ENCODE measurements at places on chromosomes 6 and 20.

GRCh38 chr20:46557231-46557956, 6.9 kb upstream of the OCSTAMP start:
- no peak for DNase-seq

DNA sequence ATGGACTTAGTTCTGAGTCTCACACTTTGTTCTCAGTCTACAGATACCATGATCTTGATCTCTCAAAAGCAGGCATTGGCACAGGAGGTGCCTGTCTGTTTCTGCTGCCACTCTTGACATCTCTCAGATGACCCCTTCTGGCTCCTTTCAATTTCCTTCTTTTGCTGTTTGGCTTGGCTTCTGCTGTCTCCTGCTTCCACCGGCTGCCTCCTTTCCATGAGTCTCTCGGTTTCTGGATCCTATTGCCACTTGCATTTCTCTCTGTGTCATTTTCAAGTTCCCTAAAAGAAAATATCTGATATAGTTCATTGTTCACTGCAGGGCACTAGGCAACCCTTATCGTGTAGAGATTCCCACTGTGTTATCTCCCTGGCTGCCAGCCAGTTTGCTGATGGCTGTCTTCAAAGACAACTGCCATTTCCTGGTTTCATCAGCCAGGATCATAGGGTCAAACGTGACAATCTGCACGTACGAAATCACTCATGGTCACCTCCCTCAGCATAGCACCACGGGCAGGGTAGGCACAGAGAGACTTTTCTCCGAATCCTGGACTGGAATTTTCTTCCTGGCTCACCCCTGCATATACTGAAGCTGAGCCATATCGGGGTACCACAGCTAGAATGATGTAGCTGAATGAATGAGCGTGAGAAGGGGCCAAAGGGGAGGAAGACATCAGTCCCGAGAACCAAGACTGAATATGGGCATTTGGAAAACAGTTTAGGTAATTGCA, 144.6 kb upstream of the TMEM170B start:
- no peak for DNase-seq

- DNase-seq = no peak
Measured at GRCh38 chr6:15287670-15288375, 42.0 kb downstream of the JARID2 start.

DNA sequence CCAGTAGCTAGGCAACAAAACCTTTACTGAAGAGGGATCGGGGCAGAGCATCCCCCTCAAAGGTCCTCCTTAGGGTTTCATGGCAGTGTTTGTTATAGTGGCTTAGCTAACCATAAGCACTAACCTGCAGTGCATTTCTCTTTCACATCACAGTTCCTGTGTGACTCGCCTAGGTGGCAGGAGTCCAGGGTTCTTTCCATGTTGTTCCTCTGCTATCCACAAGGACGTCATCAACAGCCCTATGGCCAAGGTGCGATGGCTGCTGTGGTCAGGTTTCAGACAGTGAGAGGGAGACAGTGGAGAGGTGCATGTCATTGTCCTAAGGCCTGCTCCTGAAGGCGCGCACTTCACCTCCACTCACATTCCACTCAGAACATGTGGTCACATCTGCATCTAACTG, 38.8 kb upstream of the FOXA2 start:
- DNase-seq = no peak

DNA sequence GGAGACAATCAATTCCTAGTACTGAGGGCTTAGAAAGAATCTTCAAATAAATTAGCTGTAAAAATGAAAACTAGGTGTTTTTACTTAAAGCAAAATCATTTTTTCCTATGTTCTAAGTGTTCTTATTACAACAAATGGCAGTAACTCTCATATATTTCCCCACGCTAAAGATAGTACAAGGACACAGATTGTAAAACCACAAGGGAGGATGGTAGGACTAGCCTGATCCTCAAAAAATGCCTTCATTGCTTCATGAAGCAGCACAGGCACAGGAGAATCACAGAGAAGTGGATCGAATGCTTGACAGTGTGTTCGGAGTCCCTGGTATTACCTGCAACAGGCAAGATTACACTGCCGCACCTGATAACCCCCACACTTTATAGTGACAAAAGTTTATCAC, 58.5 kb downstream of the SAMD3 start:
- no peak for DNase-seq

DNA sequence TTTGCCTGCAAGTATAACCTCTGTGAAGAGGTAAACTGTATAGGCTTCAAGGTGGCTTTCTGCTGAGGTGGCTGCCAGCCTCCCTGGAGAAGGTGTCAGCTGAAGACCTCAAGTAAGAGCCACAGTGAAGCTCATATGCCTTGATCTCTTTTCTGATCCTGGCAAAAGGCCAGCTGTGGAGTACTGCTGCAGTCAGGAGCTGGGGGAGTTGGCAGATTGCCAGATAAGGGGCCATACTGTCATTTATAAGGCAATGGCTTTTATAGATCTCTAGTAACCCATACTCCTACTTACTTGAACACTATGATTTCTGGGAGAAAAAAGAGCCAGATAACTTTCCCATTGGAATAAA, 8.8 kb upstream of the CEP85L start:
- no peak for DNase-seq

DNA sequence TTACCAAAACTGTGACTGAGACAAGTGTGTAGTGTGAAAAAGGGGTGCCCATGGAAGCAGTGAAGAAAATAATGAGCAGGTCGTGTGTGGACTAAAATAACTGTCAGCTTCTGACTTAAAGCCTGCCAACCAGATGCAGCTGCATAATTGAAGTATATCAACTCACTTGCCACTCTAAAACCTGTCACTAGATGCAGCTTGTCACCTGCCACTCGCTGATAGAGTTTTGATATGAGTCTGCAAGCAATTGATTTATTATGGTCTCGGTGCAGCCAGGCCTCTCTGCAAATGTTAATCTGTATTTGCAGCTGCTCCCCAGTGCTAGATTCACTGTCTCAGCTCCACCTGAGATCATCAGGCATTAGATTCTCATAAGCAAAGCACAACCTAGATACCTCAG, 1090.0 kb upstream of the EYS start:
- no peak for DNase-seq

DNA sequence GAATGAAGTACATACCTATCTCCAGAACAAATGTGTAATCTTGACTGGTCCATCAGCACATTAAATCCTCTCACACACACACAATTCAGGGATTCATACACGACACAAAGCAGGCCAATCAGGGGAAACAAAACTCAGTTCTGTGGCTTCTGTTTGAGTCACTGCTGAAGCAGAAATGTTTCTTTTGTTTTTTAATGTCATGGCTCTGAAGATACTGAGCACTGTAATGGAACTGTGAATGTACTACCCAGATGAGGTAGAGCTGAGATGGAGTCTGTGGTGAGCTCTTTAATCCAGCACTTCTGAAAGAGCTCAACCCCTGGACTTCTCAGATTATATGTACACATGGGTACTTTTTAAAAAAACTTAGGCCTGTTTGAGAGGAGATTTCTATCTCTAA, 116.4 kb downstream of the THEMIS start:
- no peak for DNase-seq

- no peak for DNase-seq
Measured at GRCh38 chr6:144234399-144234798, 50.7 kb upstream of the UTRN start.

- peak; percentile 5 for DNase-seq
Measured at GRCh38 chr20:10185741-10186558, 32.7 kb upstream of the SNAP25 start.

DNA sequence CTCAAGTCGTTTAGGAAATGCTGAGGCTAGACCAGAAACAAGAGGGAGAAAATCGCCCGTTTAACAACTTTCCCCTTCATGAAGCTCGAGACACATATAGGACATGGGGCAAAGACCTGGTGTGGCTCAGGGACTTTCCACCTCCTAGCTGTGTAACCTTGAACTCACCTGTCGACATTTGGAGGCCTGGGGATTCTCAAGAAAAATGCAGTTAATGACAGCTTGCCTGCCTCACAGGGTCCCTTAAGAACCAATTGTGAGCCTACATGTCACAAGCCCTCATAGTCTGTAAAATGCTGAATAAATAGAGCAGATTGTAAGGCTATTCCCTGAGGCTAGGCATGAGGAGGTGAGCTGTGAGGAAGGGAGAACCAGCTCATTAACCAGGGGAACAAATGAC, 35.1 kb downstream of the MGME1 start:
- no peak for DNase-seq

DNA sequence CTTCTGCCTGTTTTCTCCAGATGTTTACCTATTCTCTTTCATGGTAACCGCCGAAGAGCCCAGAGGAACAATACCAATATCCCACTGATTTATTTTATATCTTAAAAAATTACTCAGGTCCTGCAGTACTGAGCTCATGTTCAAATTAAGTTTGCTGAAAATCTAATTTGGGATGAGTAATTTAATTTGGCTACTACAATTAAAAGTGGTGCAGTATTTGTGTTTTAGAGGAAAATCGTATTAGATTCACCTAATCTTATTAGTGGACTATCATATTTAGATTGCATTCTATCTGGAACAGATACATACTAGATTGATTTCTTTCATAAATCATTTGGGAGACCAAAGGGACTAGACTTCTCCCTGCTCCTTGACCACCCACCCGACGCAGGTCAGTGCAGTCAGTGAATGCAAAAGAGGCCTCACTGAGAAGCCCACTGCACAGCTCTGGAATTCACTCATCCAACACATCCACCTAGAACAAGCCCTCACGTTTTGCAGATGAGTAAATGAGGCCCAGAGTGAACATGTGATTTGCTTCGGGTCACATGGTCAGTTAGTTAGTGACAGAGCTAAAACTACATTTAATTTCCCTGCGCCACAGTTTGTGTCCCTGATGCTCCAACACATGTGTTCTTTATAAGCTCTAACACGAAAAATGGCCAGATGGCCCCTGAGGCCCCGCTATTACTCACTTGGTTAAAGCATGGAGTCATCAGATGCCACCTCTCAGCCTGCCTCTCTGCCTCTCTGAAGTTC, 101.8 kb downstream of the TRERF1 start:
- no peak for DNase-seq

DNA sequence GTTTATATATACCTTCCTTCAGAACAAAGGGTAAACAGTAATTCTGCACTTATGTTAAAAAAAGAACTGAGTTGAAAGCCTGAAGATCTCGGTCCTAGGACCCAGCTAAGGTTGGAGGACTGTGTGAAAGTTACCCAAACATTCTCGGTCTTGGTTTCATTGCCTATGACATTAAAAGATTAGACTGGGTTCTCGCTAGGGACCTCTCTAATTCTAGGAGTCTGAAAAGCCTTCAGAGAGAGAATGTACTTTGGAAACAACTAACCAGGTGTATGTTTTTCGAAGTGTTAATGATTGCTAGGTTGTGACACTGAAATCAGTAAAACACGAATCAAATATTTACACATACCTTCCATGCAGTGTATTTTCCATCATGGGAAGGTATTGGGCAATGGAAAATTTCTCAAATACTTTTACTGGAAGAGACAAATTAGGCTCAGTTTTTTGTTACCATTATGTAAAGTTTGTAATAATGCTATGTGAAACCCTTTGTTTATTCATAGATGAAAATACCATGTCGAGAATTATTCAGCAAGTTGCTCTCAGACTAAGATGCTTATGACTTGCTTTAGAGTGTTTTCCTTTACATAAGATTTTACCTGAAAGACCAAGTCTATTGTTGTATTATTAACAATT, 113.7 kb upstream of the LOC128125822 start:
- no peak for DNase-seq

GRCh38 chr6:131947986-131948661, 3.0 kb downstream of the CCN2 start:
- no peak for DNase-seq

DNA sequence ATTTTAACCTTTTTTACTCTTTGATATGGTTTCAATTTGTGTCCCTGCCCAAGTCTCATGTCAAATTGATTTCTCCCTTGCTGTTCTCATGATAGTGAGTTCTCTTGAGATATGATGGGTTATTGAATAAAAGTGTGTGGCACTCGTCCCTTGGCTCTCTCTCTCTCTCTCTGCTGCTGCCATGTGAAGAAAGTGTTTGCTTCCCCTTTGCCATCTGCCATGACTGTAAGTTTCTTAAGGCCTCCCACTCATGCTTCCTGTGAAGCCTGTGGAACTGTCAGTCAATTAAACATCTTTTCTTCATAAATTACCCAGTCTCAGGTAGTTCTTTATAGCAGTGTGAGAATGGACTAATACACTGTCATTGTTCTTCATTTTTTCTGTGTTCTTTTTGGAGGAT, 48.5 kb downstream of the LIN28B start:
- no peak for DNase-seq
